ENCODE measurements at places on chromosomes 4 and X.

DNA sequence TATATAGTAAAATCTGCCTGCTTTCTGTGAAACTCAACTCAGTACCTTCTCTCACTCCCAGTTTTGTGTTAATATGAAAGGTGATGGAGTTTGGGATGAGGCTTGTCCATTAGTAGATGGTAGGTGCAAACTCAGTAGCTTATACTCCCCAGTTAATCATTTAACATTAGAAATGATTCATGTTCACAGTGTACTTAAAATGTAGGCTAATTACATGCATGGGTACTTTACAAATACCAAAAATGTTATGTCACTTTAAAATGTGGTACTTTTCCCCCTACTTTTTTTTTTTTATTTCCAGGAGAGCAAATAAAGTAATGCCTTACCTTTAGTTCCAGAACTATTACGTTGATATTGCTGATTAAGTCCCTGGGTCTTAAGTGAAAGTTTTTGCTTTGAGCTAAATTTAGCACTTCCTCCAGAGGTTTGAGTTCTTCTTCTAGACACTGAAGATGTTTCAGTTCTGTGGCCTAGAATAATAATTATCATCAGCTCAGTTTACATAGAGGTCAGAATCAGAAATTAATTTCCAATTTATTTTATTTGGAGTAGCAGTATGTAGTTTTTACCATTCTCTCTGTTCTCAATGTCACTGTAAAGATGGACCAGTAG, 3.0 kb downstream of the IL2 start:
- no peak for DNase-seq

DNA sequence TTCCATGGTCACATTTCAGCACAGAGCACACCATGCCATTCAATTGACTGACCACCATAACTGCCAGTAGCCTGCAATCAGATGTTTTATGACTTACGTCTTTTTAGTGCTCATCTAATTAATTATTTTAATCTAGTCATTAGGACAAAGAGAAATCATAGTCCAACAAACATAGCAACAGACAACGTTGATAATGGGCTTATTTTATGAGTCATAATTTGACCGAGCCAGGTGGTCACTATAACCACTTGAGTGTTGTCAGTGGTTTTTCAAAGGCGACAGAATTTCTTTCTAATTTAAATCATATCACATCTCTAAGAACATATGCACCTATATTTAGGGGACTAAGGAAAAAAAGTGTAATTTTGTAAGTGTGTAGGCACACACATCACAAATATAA, 1.9 kb downstream of the SEC24D start:
- DNase-seq, result no peak

DNA sequence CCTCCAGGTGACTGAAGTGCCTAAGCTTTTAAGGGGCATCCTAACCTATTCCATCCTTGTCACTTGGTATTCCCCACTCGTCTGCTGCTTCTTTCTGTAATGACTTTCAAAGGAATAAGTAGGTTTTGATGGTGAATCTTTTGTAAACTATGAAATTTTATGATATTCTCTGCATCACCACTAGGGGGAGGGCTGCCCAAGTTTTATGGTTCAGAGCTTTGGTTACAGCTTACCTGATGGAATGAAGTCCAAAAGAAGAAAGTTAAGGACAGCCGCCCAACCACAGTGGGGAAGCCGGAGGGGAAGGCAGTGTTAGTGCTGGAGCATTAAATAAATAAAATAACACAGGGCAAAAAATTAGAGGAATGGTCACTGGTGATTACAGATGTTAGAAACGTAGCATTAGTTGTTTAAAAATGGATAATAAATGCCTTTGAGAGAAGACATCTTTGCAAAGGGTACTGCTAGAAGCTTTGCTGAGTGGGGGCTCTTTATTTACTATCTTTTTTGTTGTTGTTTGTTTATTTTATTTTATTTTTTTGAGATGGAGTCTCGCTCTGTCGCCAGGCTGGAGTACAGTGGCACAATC, 204.9 kb downstream of the GBA3 start:
- no peak for DNase-seq

DNA sequence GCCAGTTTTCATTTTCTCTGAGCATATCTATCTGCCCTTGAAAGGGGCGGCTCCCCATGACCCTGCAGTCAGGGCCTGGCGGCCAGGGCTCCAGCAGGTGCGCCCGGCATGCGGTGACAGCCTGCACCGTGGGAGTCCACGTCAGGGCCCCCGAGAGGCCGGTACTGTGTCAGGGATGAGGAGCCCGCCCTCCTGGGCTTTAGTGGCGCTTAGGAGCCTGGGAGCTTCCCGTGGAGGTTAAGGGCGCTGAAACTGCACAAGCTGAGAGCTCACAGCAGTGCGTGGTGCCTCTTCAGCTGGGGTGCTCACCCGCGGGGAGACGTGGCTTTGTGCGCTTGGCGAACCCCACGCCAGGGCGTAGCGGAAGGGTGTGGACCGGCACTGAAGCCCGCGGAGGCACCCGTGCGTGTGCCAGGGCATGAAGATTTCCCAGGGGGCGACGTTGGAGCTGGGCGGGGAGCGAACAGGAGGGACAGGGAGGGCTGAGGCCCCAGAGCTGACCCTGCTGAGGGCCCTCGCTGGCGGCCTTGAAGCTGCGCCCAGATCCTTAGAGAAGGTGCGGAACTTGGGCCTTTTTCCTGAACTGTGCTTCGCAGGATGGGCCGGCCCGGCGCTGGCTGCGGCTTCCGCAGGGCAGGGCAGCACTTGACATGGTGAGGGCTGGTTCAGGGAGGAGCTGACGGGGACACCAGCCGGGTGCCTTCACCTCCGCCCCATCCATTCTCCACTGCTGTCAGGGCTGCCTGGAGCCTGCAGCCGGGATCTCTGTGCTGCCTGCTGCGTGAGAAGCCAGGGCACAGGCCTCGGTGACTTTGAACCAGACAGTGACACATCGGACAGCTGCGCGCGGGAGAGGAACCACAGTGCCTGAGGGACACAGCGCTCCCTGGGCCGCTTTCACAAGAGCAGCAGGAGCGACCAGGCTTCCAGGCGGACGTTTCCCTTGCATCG, 32.9 kb downstream of the HTT-AS start:
- peak; percentile 17 for DNase-seq

- DNase-seq, result no peak
Measured at GRCh38 chr4:148060264-148061140, 328.6 kb downstream of the ARHGAP10 start.

DNA sequence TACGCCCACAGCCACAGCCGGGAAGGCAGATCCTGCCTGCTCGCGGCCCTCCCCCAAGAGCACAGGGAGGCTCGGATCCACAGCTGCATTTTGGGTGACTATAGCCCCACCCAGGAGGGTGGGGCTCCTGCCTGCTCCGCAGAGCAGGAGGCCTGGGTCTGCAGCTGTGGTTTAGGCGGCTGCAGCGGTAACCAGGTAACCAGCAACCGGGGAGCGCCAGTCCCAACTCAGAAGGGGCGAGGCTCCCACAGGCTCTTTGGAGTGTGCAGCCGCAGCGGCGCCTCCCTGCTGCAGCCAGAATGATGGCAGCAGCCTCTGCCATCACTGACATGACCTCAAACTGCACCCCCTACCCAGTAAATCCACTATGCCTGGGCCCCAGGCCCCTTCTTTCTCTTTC, 148.0 kb upstream of the F9 start:
- DNase-seq, result no peak

DNA sequence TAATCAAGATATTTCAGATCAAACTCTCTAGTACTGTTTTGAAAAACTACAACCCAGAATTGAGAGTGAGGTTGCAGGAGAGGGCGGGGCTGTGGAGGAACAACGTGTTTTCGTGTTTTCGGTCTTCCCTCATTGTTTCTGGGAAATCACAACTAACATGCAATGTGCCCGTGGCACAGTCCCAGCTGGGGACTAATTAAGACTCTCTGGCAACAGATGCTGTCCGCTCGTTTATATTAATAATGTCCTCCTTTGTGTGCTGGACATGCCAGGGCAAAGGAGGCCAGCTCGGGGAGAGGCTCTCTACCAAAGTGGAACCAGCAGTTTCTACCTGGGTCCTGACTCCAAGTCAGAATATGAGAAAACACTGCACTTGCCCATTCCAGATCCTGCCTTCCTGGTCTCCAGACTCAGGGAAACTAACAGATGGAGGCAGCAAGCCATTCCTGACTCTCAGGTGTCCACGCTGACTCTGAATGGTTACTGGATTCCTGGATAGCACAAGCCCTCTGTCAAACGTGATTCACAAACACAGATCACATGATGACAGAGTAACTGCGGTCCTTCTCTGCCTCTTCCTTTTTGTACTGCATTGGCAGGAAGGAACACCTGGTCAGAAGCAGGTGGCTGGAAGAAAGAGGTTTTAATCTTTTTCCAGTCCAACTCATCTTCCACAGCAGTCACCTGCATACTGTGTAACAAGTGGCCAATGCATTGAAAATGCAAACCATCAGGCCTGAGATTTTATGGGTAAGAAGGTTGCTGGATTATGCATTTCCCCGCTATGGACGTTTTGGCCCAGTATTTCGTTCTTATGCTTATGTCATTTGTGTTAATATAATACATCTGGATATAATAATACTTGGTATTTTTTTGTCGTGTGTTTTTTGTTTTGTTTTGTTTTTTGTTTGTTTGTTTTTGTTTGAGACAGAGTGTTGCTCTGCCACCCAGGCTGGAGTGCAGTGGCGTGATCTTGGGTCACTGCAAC, 65.0 kb downstream of the COQ2 start:
- DNase-seq, result peak; percentile 49

GRCh38 chr4:134666640-134667039, 465.1 kb upstream of the PABPC4L start:
- DNase-seq, result no peak

DNA sequence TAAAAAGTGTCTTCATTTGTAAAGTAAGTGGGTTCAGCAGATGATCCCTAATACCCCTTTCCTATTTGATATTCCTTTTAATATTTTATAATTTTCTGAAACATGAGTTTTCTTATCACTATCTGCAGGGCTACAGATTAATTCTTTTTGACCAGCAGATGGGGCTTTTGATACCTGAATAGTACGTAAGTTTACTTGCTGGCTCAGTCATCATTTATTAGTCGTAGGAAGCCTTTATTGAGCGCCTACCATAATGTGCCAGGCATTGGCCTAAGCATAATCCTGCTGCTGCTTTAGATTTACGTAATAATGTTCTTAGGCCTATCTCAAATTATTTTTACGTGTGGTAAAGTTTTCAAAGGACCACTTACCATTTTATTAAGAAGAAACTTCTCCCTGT, 33.1 kb downstream of the OSTC start:
- DNase-seq, result no peak

GRCh38 chr4:45063696-45064095, 337.3 kb upstream of the GNPDA2 start:
- no peak for DNase-seq

GRCh38 chr4:84502955-84503373, 3.9 kb upstream of the NKX6-1 start:
- DNase-seq, result no peak

DNA sequence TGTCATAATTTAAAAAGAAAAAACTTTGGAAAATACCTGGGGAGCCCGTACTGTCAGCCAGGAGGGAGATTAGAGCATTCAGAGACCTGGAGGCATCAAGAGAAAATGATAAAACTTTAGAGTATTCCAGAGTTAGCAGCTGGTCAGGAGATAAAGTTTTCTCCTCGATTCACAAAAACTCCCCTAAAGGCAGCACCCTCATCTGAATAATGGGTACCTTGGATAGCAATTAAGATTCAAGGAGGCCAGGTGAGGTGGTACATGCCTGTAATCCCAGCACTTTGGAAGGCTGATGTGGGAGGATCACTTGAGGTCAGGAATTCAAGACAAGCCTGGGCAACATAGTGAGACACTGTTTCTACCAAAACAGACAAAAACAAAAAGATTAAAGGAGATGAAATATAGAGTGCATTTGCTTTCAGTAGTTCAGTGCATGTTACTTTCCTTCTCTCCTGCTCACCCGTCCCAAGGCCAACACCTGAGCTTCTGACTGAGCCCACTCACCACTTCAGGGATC, 18.6 kb upstream of the RAB40A start:
- no peak for DNase-seq

- no peak for DNase-seq
Measured at GRCh38 chrX:26286836-26287235, 70.9 kb downstream of the MAGEB5 start.

DNA sequence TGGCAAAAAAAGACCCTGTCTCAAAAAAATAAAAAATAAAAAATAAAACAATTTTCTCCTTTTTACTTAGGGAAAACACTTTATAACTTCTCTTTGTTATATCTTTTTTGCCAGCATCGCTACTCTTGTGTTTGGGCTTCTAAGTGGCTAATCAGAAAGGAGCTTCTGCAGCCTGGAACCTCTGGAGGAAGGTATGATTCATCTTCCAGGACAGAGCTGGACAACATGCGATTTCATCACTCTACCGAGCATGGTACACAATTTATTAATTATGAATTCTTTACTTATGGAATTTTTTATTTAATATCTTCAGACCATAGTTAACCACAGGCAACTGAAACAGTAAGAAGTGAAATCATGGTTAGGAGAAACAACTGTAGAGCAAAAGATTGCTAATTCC, 1254.3 kb upstream of the AGA start:
- DNase-seq, result no peak

DNA sequence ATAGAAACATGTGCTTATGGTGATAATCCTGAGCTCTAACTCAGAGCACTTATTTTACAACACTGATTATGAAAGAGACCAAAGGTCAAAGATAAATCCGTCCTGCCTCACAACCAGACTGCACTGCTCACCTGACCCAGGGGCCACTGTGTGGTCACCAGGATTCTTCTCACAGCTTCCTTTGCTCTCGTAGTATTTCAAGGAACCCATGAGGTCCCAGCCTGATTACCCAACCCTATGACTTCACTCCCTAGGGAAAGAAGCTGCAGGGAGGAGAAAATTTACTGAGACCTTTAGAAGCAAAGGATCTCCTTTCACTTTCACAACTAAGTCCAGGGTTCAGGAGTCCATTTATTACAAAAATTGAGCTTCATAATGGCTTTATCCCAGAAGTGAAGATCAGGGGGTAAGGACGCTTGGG, 9.6 kb downstream of the SLC25A5 start:
- no peak for DNase-seq

DNA sequence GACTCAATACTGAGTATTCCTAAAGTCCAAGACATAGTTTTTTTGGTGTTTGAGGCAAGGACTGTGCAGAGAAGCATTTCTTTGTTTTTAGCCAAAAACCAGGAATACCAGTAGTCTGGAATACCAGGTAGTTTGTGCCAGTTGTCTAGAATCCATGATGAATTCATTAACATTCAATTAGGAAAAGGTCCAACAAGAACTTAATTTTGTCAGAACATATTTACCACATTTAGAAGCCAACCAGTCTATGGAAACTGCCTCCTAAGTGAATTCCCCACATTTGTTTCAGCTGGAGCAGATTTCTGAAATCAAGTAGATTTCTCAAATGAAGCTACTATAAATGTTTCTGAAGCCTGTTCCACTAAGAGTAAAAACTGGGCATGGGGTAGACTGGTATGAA, 1584.8 kb upstream of the ADGRL3 start:
- no peak for DNase-seq

DNA sequence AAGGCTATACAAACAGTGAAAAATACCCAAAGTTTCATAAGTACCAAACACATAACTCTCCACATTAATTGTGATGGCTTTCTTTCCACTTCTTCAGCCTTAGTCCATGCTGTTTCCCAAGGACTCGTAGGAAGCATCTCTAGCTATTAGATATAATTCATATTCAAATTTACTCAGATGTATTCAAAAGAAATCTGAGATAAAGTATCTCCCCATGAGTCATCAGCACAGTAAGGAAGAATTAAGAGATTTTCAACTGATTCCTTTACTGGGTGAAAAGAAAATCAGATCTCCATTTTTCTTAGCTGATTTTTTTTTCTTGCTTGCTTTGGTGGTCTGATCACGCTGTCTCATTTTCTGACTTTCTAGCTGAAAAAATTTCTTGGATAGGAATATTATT, 71.7 kb downstream of the MID1 start:
- no peak for DNase-seq

- no peak for DNase-seq
Measured at GRCh38 chr4:113711883-113712662, 49.5 kb downstream of the CAMK2D start.

GRCh38 chrX:133380711-133381619, 34.3 kb downstream of the GPC4 start:
- DNase-seq, result no peak
